ENCODE measurements at places on chromosomes 13 and 19. TPM values are rescaled to one million over a fixed set of nuclear protein-coding genes. Genes with fewer than 3 reads are reported as not detected.

The KLK5 gene
- not detected for total RNA-seq

The HPN gene
- not detected for total RNA-seq

The ATP8B3 gene
- 0.89 TPM for total RNA-seq

The LSR gene
- total RNA-seq, result 0.59 TPM

The ZSCAN1 gene
- not detected for total RNA-seq

The KLK12 gene
- not detected for total RNA-seq

The USF2 gene
- 45.1 TPM for total RNA-seq

The ZNF296 gene
- total RNA-seq, result 0.32 TPM

The CGB5 gene
- not detected for total RNA-seq

The MIA gene
- not detected for total RNA-seq

The CASP14 gene
- total RNA-seq, result not detected

The IFNL1 gene
- total RNA-seq, result not detected

The ZNF625 gene
- 14.5 TPM for total RNA-seq

The PTGER1 gene
- total RNA-seq, result 5.6 TPM

The BRCA2 gene
- 2.4 TPM for total RNA-seq

The PALM3 gene
- total RNA-seq, result 0.30 TPM

The ZNF835 gene
- total RNA-seq, result 0.09 TPM

The KCNN1 gene
- total RNA-seq, result not detected

The ZNF443 gene
- total RNA-seq, result 3.8 TPM

The ZBTB32 gene
- not detected for total RNA-seq

The IL11 gene
- total RNA-seq, result 33.9 TPM

The ERICH6B gene
- not detected for total RNA-seq

The GPC5 gene
- 0.30 TPM for total RNA-seq

The BRSK1 gene
- total RNA-seq, result 6.5 TPM

The ZNF540 gene
- total RNA-seq, result 0.89 TPM

The GAPDHS gene
- total RNA-seq, result not detected

The MYH14 gene
- total RNA-seq, result not detected

The TEAD2 gene
- total RNA-seq, result 22.2 TPM

The ARHGAP45 gene
- 0.97 TPM for total RNA-seq

Data from smooth muscle cell of the umbilical artery (primary cell).